ENCODE measurements at places on chromosomes 6 and 20. TPM values are rescaled to one million over a fixed set of nuclear protein-coding genes. Genes with fewer than 3 reads are reported as not detected.

TGM2 gene
- 846 TPM for total RNA-seq

GRCh38 chr6:11460837-11461661 lies 76.5 kb upstream of the TMEM170B start:
- H3K4me1 ChIP-seq, result peaks cover 15% of the 10 kb centered on the region
- H3K27ac ChIP-seq, result no peak overlapping the region
- H3K27me3 ChIP-seq, result no peaks in the 10 kb centered on the region
- no peak for DNase-seq

DNA sequence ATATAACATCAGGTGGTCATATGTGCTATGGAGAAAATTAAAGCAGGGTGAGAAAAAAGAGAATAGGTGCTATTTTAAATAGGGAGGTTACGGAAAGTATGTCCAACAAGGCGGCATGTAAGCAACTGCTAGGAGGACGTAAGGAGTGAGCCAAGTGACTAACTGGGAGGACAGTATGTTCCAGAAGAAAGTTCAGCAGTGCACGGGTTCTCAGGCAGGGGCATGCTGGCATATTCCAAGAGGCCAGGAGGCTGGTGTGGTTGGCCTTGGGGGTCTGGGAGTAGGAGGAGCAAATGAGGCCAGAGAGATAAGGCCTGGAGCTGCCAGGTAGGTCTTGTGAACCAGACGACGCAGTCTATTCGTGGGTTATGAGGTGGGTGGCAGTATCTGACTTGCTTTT lies 112.4 kb downstream of the ARMC2 start:
- H3K27ac ChIP-seq, result no peak overlapping the region
- no peaks in the 10 kb centered on the region for H3K27me3 ChIP-seq
- no peak overlapping the region for H3K4me3 ChIP-seq

DNA sequence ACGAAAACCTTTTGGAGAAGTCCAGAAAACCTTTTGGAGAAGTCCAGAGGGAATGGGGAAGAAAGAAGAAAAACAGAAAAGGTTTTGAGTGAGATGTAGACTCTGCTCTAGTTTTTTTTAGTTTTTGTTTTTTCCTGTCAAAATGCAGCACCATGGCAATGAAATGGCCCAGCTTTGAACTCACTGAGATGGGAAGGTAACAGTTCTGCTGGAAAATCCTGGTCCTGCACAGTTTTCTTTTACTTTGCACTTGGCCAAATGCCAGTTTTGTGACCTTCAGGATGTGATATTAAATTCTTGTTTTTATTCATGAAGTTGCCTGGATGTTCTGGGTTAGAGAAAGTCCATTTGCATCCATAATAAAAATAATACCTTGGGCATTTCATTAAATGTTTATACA lies 145.7 kb downstream of the CFAP61 start:
- no peaks in the 10 kb centered on the region for H3K27me3 ChIP-seq
- no peaks in the 10 kb centered on the region for H3K36me3 ChIP-seq
- H3K4me3 ChIP-seq, result no peak overlapping the region
- H3K27ac ChIP-seq, result peak overlapping the region; percentile 0
- DNase-seq, result no peak

SLC17A3 gene
- total RNA-seq, result not detected

DNA sequence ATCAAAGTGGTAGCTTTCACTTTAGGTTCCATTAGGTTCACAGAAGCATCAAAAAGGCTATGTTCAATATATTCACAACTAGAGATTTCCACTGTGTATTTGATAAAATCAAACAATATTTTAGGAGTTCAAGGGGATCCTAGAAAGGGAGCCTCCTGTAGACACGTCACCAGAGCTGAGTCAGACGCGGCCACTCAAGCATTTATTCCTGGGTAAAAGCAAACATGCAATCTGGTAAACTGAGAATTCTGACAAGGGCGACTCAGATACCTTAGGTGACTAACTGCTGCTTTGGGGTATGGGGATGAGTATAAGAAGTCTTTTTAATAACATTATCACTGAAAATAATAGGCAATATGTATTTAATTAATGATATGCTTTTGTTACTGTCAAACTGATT lies 118.7 kb upstream of the HMGN3 start:
- DNase-seq, result no peak
- H3K4me3 ChIP-seq, result no peak overlapping the region
- H3K36me3 ChIP-seq, result no peaks in the 10 kb centered on the region
- H3K27ac ChIP-seq, result no peak overlapping the region
- no peaks in the 10 kb centered on the region for H3K4me1 ChIP-seq

DNA sequence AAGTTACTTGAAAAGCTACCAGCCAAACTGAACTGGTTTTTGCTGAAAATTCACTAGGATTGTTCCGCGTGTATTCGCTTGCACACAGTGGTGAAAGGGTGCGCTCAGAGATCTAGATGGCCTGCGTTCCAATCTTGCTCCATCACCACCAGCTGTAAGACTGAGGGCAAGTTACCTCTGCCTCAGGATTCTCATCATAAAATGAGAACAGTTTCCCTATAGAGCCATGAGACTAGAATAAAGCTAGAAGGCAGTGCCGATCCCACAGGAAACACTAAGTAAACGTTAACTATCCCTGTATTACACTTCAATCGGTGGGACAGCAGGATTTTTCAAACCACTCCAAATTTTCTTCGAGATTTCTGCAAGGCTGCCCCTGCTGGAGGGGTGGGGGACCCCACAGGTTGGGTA lies 838 bp downstream of the AHCY start:
- H3K36me3 ChIP-seq, result no peaks in the 10 kb centered on the region
- DNase-seq, result no peak
- no peaks in the 10 kb centered on the region for H3K27me3 ChIP-seq
- H3K27ac ChIP-seq, result peak overlapping the region; percentile 97
- peak overlapping the region; percentile 88 for H3K4me3 ChIP-seq
- peaks cover 38% of the 10 kb centered on the region for H3K4me1 ChIP-seq

GRCh38 chr6:169864148-169865020 lies 113.0 kb downstream of the ERMARD start:
- peaks cover 35% of the 10 kb centered on the region for H3K4me1 ChIP-seq
- H3K27me3 ChIP-seq, result no peaks in the 10 kb centered on the region
- H3K4me3 ChIP-seq, result no peak overlapping the region
- no peaks in the 10 kb centered on the region for H3K36me3 ChIP-seq
- no peak for DNase-seq

GRCh38 chr6:117506907-117507306 lies 24.4 kb downstream of the DCBLD1 start:
- no peak overlapping the region for H3K27ac ChIP-seq
- no peaks in the 10 kb centered on the region for H3K27me3 ChIP-seq
- no peak overlapping the region for H3K4me3 ChIP-seq
- peaks cover 20% of the 10 kb centered on the region for H3K36me3 ChIP-seq

- DNase-seq, result no peak
- H3K4me3 ChIP-seq, result no peak overlapping the region
- H3K27ac ChIP-seq, result no peak overlapping the region
Measured at GRCh38 chr6:85455471-85456026, 5.7 kb downstream of the NT5E start.

DNA sequence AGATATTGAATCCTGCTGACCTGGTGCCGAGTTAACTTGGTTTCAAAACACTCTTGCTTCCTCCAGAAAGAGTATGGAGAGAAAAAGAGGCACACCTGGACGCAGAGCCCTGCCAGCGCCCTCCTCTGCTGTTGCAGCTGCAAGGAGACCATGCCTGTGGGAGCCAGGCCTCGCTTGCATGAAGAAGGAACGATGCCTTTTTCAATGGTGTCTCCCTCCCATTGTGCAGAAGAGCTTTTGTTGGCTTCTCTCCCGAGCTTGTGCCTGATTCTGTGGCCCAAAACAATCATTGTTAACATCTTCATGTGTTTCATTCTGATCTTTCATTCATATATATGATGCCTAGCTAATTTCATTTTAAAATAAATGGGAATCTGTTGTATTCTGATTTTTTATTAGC lies 98.1 kb downstream of the FAM120B start:
- H3K36me3 ChIP-seq, result peaks cover 60% of the 10 kb centered on the region
- DNase-seq, result no peak
- H3K27me3 ChIP-seq, result no peaks in the 10 kb centered on the region

DNA sequence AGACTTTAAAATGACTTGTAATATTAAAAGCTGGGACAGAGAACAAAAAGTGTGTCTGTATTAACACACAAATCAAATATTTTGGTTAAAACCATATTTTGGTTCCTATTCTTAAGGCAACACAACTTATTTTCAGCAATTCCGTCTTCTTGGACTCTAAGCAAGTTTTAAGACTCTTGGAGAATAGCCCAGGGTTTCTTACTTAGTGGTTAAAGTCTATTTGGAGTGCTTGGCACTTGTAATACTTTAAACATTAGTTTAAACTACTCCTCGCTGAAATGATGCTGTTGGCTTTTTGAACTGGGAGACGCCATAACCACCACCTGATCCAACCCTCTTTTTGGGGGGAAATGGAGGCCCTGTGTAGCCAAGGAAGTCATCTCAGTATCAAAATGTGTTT lies 109.7 kb upstream of the GMDS start:
- no peak overlapping the region for H3K4me3 ChIP-seq
- DNase-seq, result no peak
- peaks cover 3% of the 10 kb centered on the region for H3K4me1 ChIP-seq
- H3K27me3 ChIP-seq, result no peaks in the 10 kb centered on the region

GRCh38 chr6:3965071-3965718 lies 113.7 kb downstream of the FAM217A start:
- H3K4me1 ChIP-seq, result peaks cover 14% of the 10 kb centered on the region
- H3K36me3 ChIP-seq, result no peaks in the 10 kb centered on the region
- H3K4me3 ChIP-seq, result no peak overlapping the region
- DNase-seq, result no peak
- no peak overlapping the region for H3K27ac ChIP-seq

GRCh38 chr6:75334266-75335040 lies 49.9 kb upstream of the TMEM30A start:
- peaks cover 54% of the 10 kb centered on the region for H3K4me1 ChIP-seq
- H3K36me3 ChIP-seq, result peaks cover 19% of the 10 kb centered on the region
- peak overlapping the region; percentile 69 for H3K27ac ChIP-seq
- no peaks in the 10 kb centered on the region for H3K27me3 ChIP-seq
- peak overlapping the region; percentile 25 for H3K4me3 ChIP-seq

ROS1 gene
- total RNA-seq, result 0.08 TPM
